ENCODE measurements at places on chromosomes 11 and 22.

- no peak for DNase-seq
Measured at GRCh38 chr11:63343130-63343529, 26.5 kb upstream of the SLC22A9 start.

- DNase-seq, result no peak
Measured at GRCh38 chr11:97786961-97787360, 1233.8 kb upstream of the CNTN5 start.

GRCh38 chr11:2305788-2306451 is 4.1 kb downstream of the TSPAN32 start:
- DNase-seq, result no peak

- no peak for DNase-seq
Measured at GRCh38 chr11:16876053-16876752, 137.8 kb downstream of the C11orf58 start.

DNA sequence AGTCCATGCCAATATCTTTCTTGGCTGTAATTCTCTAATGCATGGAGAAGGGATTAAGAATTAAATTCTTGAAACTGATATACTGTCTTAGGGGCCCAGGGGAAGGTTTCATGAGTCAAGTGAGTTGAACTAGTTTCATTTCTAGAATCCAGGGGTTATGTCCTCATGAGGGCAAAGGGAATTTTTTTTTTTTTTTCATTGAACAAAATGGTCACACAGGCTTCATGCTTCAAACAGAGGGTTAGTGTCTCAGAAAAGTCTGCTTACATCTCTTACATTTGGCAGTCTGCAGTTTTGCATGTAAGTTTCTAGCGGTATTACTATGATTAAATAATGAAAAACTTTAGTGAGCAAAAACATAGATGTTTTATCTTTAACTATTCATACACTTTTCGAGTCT is 32.9 kb downstream of the PPME1 start:
- no peak for DNase-seq
